EL (cell line): ENCODE measurements at places on chromosomes 1 and 21.
A peak's percentile ranks its signal among the peaks of the same experiment; 100 is the strongest.

- DNase-seq, result no peak
Observed at GRCh38 chr1:56824938-56825337, 5.7 kb upstream of the FYB2 start.

DNA sequence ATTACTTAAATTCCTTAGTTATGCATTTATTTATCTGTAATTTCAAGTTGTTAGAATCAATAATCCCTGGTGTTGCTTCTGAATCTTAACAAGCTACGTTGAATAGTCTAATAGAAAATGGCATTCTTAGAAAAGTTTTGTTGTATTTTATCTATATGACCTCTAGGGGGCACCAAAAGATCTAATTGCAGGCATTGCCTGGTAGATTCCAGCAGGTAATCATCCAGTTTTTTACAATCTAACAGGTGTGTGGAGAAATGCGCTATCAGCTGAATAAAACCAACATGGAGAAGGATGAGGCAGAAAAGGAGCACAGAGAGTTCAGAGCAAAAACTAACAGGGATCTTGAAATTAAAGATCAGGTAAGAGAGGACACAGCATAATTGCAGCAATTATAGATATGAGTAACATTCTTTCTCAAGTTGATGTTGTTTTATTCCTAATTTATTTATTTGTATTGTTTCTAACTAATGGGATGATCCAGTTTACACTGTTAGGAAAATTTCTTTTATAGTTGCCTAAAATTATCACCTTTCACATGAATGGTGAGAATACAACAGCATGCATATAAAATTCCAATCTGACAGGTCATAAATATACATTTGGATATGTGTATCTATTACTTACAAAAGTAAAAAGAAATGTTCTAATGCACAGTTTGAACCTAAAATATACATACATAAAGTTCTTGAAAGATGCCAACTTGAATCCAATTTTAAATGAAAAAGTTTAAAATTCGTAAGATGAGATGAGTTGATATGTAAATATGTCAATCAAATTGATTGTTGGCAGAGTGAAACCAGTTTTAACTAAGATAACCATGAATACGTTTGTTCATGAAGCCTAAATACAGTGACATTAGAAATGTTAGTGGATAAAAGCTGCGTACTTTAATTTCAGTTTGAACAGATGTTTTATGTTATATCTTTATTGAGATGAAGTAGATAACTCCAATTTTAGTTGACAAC lies 88.4 kb downstream of the SDCCAG8 start:
- peak; percentile 31 for DNase-seq

- no peak for DNase-seq
Observed at GRCh38 chr1:109111386-109112055, 2.4 kb upstream of the ELAPOR1 start.

DNA sequence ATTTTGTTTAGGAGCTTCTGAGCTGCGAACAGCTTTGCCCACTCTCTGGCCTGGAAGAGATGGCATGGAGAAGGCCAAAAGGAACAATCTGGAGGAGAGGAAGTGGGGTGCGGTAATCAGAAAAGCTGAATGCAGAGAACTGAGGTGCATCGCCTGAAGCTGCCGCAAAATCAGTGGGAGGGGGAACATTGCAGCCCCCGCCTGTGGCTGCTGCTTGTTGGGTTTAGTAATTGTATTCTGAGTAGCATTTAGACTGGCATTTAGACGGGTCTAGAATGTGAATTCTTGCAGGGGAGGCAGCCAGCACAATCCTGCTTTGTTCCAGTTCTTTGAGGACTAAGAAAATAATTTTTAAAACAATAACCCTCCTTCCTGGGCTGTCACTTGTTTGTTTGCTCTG lies 25.4 kb downstream of the NFASC start:
- no peak for DNase-seq

GRCh38 chr1:219289171-219289570 lies 115.5 kb downstream of the LYPLAL1 start:
- no peak for DNase-seq

- DNase-seq, result no peak
Observed at GRCh38 chr1:29712284-29712651, 475.9 kb downstream of the PTPRU start.

DNA sequence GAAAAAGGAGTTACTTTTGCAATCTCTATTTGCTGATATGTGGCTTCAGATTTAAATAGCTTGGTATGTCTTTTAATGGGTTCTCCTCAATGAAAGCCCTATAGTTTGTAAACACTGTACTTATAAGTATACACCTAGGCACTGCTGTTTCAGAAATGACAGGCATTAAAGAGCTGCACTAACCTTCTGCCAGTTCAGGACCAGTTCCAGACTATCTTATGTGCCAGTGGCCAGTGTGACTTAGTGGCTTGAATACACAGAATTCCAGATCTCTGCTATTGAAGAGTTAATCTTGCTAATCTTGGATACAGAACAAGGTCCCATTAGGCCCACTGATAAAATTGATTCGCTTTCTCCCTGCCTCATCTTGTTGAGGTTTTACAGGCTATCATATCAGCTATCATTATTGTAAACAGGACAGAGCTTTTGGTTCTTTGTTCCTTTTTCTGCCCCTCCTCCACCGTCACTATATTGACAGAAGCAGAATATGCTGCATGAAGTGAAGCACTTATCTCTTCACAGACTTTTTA lies 337.5 kb downstream of the LRRIQ3 start:
- DNase-seq, result no peak

DNA sequence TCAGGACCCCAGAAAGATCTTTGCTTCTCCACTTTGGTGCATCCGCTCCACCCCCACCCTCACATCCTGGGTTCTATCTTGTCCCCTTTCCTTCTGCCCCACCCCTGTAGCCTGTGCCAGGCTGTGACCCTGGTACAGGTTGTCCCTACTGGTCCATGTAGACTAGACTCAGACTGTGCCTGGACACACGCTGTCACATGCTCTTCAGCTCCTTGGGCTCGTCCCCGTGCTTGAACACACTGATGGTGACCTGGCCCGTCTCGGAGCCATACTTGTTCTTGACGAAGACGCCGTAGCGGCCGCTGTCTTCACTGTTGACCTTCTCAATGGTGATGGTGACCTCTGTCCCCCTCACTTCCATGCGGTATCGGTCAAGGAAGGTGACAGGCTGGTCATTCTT lies 54.8 kb downstream of the MYOM3 start:
- no peak for DNase-seq

- peak; percentile 43 for DNase-seq
Observed at GRCh38 chr21:45447821-45448220, 42.9 kb downstream of the COL18A1 start.

- DNase-seq, result no peak
Observed at GRCh38 chr1:229209386-229209785, 61.5 kb upstream of the RAB4A start.

- DNase-seq, result no peak
Observed at GRCh38 chr1:244057474-244058385, 6.6 kb downstream of the ZBTB18 start.

DNA sequence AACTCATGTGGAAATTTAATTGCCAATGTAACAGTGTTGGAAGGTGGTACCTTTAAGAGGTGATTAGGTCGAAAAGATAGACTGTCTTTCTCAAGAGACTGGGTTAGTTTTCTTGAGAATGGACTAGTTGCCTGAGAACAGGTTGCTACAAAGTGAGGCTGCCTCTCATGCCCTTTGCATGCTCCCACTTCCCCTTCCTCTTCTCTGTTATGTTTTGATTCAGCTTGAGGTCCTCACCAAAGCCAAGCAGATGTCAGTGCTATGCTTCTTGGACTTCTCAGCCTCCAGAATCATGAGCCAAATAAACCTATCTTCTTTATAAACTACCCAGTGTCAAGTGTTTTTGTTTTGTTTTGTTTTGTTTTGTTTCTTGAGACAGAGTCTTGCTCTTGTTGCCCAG lies 187.0 kb upstream of the RUNX1 start:
- no peak for DNase-seq

GRCh38 chr1:14167884-14168283 lies 430.6 kb upstream of the KAZN start:
- no peak for DNase-seq

DNA sequence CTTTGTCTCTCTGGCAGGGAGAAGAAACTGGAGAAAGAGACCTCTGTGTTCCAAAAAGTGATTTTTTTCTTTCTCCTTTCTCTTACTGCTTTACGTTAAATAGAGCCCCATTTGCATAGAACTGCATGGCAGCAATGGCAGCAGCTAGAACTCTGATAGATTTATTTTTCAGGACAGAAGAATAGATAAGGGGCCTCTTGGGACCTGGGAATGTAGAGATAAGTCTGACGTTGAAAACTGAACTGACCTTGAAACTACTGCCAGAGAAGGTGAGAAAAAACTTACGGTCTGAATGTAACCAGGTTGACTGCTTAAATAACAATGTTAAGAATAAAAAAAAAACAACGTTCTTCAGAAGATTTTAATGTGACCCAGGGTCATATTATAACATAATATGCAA lies 25.4 kb upstream of the B3GALT5 start:
- DNase-seq, result no peak

DNA sequence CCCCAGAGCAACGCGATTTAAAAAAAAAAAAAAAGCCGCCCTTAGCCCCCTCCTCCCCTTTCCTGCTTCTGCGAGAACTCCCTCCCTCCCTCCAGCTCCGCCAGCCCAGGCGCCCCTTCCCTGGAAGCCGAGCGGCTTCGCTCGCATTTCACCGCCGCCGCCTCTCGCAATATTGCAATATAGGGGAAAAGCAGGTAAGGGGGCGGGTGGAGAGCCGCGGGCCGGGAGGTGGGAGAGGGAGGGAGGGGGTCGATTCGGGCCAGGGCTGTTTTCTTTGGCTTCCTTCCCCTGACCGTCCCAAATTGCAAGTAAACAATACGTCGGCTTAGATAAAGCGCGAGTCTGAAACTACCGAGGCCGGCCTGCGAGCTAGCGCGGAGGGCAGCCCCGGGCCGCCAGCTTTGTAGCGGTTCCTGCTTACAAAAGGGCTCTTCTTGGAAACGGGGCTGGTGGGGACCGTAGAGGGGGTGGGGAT lies 408 bp downstream of the LMO4 start:
- DNase-seq, result peak; percentile 41

DNA sequence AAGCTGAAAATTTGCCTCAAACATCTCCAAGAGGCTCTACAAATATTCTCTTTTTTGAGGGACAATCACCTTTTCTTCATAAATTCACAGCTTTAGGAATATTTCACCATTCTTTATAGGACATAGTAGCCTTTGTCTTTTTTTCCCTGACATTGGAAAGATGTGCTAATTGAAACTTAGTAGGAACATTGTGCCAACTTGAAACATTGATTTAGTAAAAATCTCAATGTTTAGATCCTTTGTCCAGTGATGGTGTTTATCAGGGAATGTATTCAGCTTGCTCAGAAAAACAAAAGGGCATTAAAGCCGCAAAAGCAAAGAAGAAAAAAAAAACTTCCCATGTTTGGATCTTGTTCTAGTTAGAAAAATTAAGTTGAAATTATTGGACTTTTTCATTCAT lies 52.1 kb downstream of the DPT start:
- DNase-seq, result no peak

- peak; percentile 47 for DNase-seq
Observed at GRCh38 chr1:208159555-208160258, 84.5 kb downstream of the PLXNA2 start.

DNA sequence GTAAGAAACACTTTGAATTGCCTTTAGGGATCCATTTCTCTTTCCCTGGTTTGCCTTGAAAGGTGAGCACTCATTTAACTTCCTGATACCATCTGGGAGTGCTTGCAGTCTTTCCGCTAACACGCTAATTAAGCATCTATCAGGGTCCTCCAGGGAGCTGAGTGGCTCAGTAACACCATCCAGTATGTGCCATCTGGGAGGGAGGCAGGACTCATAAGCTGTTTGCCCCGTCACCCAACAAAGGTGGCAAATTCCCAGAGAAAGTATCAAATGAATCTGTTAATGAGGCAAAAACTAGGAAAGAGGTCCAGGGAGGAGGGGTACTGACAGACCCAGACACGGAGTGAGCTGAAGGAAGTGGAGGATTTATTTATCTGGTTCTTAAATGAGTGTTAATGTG lies 430.9 kb downstream of the HLX start:
- DNase-seq, result no peak

DNA sequence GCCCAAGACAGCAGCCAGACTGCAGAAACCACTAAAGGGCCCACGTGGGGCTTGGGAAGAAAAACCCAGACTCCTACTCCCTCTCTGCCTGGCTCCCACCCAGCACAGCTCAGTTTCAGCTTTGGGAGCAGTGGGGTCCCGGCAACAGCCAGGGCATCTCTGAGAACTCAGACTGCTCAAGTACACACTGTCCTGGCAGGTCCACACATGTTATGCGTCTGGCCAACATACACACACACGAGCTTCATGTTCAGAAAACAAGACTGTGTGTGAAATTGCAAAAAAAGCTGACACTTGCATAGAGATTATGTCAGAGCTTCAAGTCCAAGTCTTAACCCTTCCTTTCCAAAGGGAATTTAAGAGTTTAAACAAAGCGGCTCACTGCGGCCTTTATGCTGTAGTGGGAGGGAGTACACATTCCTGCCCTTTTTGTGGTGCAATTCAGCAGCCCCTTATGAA lies 136.6 kb upstream of the CD34 start:
- DNase-seq, result no peak

DNA sequence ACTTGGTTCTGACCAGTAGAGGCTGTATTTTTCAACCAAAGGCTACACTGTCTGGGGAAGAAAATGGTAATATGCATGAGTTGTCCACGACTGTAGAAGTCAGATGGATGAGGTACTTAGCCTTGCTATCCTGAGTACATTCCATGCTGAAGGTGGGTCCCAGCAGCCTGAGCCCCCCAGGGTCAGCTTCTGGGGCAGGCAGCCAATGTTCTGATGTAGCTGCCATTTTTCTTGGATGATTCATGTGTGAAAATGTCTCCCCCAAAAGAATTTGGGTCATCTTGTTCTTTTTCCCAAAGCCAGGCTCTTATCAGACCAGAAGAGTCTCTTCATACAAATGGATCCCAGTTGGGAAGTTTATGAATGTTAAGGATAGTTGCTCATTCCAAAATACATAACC lies 172.2 kb upstream of the UBE2U start:
- DNase-seq, result peak; percentile 49

GRCh38 chr21:17295997-17296396 lies 216.8 kb upstream of the CXADR start:
- no peak for DNase-seq

GRCh38 chr1:16351994-16352841 lies at the start of gene FBXO42:
FBXO42 (minus strand) TSS chr1:16352480; CDS start chr1:16315418, 37,062 bp downstream.
- DNase-seq, result peak; percentile 95

DNA sequence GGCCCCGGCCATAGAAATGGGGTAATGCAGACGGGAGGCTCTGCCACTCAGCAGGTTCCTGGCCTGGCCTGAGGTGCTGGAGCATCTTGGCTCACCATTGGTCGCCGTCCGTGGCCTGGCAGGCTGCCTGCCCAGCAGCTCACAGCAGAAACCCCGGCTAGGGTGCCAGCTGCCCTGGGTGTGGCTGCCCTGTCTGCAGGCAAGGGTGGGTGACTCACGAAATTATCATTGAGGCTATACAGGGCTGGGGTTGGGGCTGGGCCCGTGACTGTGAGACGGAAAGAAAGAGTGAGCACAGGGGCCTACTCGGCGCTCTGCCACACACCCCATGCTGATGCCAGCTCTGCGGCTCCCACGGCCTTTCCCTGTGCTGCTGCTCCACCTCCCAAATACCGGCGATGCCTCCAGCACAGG lies 8.0 kb upstream of the PKP1 start:
- DNase-seq, result peak; percentile 81

- DNase-seq, result peak; percentile 92
Observed at GRCh38 chr1:33180226-33180910, 1.5 kb downstream of the TRIM62 start.
